Esophagus squamous epithelium (tissue), 5 donors: ENCODE measurements at places on chromosomes 6 and 20.

- no peak for DNase-seq
Measured at GRCh38 chr6:120947111-120947510, 387.2 kb downstream of the TBC1D32 start.

GRCh38 chr20:15555913-15556312, 1017.3 kb downstream of the KIF16B start:
- DNase-seq: no peak

- no peak for DNase-seq
Measured at GRCh38 chr6:53811082-53811481, 16.3 kb downstream of the LRRC1 start.

GRCh38 chr6:31055441-31055840, 45.2 kb downstream of the MUC22 start:
- no peak for DNase-seq

GRCh38 chr6:26258212-26258977, 106.6 kb upstream of the BTN3A2 start:
- no peak for DNase-seq

DNA sequence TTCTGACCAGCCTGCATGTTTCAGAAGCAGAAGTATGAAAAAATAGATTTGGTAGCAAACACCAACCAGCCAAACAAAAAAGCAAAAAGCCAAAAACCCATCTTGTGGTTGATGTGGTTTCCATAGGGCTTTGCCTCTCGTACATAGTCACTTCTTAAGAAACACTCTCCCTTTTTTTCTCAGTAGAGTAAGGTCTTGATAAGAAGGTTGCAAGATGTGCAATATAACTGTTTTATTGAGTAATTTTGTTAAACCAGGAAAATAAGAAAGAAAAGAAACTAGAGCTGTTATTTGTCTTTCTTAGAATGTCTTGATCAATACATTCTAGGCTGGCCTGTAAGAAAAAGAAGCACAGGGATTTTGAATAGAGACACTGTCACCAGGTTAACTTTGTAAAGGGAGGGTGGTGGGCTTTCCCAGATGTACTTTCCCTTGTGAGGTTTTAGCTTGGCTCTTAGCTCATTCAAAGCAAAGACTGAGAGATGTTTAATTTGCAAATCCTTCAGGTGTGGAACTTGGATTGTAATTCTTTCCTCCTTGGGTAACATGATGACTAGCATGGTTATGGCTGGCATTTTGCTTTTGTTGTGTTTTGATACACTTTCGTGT, 49.7 kb downstream of the AKAP12 start:
- DNase-seq: no peak

DNA sequence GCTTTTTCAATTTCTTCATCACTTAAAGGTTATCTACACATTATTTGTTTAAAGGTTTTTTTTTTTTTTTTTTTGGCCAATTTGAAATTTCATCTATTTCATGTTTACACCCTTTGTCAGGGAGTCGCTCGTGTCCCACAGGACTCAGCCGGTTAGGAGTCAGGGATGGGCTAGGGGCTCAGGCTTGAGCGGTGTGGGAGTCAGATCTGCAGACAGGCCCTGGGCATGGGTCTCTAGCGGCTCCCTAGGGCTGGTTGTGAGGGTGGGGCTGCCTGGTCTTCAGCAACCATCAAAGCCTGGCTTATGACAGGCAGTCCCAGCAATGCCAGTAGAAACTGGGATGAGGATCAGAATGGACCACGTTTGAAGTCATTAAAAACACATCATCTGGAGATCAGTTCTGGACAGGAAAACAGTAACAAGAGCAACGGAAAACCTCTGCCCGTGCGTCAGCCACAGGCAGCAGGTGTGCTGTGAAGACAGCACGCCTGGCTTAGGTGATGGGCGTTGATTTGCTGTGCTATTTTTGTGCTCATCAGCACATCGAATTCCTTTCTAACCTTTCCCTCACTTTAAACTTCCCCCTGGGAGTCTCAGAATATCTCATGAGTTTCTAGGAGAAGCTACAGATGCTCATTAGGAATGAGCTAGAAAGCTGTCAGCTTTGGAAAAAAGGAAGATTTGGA, 91.3 kb upstream of the MPC1 start:
- DNase-seq: no peak

GRCh38 chr6:45421709-45422502, 44.2 kb upstream of the SUPT3H start:
- peak; percentile 22 for DNase-seq

DNA sequence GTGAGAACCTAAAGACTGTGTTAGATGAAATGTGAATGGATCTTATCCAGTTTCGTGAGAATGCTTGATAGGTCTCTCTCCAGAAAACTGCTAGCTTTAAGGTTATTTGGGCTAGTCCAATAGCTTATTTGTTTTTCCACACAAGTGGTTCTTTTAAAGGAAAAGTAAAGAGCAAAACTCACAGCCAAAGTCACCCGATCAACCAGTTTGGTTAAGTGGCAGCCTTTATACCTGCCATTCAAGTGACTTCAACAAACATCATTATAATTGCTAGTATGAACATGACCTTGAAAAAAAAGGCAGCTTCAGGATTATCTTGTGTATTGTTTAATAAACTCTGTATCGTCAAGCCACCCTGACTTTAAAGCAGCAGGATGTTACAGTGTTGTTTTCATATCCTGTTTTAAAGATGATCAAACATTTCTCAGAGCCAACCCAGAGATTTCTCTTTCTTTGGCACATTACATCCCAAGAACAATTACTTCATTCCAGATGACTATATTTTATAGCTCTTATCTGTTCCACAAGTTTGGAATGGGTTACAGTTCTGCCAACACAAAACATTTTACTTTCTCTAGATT, 253.4 kb downstream of the EPHA7 start:
- no peak for DNase-seq

DNA sequence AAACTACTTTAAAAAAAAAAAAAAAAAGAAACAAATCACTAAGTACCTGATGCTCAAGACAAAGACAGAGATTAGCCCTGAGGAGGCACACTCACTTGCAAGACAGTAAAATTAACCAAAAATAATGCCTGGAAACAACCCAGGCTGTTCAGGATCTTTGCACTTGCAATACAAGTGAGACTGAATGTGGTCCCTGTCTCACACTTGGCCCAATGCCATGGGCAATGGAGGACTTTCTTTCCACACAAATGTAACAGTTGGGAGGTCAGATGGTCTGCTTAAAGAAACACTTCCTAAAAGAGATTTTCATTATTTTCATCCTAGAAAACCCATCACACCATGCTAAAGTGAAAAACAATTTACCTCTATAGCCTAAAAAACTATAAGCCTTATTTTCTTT, 16.2 kb downstream of the STAU1 start:
- no peak for DNase-seq

DNA sequence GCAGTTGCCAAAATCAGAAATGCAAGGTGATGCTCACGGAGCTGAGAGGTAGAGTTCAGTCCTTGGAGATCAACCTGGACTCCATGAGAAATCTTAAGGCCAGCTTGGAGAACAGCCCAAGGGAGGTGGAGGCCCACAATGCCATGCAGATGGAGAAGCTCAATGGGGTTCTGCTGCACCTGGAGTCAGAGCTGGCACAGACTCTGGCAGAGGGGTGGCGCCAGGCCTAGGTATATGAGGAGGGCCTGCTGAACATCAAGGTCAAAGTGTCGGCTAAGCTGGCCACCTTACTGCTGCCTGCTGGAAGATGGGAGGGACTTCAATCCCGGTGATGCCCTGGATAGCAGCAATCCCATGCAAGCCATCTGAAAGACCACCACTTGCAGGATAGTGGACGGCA, 23.9 kb upstream of the FUT9 start:
- DNase-seq: no peak

- no peak for DNase-seq
Measured at GRCh38 chr6:56482525-56482924, 160.2 kb downstream of the DST start.

GRCh38 chr6:52547647-52548352, 29.1 kb downstream of the TRAM2 start:
- DNase-seq: no peak

- no peak for DNase-seq
Measured at GRCh38 chr20:5181958-5182357, 55.1 kb downstream of the CDS2 start.

GRCh38 chr6:152184573-152184916, 377.1 kb downstream of the ESR1 start:
- no peak for DNase-seq

DNA sequence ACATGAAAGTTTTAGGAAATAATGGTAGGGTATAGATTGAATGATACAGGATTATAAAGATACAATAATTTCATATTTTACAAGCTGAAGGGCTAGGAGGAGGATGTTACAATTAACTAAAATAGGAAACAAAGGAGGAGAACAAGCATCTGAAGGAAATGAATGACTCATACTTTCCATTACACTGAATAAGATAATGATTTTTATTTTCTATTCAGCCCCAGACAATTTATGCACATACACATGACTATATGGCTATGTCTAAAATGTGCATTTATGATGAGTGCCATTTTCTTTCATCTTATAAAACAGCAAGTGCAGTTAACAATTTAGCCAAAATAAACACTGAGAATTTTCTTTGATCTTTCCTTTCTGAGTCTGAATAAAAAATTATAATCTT, 994.6 kb upstream of the ADGRB3 start:
- DNase-seq: no peak

DNA sequence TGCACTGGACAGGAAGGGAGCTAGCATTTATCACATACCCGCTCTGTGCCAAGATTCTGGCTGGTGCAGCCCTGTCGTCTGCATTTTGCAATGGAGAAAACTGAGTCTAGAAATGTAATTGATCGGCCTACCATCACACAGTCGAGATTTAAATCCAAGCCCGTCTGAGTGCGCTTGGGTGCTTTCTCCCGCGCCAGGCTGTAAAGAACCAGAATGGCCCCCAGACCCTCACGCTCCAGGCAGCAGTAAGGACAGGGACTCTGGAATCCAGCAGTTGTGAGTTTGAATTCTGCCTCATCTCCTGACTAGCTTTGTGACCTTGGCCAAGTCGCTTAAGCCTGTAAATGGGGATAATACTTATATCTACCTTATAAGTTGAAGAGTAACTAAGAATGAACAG, 10.8 kb downstream of the DYNLRB1 start:
- no peak for DNase-seq

- no peak for DNase-seq
Measured at GRCh38 chr6:14953836-14954235, 292.0 kb upstream of the JARID2 start.

DNA sequence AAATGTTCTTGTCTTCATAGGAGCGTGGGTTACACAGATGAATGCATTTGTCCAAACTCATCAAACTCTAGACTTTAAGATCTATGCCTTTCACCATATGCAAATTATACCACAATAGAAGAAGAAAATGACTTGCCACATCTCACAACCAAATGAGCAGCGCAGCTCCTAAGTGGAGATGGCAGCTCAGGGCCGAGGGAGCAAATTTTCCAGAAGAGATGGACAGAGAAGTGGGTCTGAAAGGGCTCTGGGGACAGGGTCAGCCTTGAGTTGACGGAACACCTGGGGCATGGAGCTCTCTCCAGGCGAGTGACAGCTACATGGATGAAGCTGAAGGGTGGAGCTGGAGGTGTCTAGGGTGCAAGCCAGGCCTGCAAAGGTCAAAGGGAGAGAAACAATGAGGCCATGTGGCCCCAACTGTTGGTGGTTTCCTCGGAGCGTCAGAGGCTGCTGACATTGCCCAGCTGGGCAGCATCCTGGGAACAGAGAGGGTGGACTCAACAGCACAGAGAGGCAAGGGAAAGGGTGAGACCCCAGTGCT, 228.3 kb downstream of the NRN1 start:
- no peak for DNase-seq

DNA sequence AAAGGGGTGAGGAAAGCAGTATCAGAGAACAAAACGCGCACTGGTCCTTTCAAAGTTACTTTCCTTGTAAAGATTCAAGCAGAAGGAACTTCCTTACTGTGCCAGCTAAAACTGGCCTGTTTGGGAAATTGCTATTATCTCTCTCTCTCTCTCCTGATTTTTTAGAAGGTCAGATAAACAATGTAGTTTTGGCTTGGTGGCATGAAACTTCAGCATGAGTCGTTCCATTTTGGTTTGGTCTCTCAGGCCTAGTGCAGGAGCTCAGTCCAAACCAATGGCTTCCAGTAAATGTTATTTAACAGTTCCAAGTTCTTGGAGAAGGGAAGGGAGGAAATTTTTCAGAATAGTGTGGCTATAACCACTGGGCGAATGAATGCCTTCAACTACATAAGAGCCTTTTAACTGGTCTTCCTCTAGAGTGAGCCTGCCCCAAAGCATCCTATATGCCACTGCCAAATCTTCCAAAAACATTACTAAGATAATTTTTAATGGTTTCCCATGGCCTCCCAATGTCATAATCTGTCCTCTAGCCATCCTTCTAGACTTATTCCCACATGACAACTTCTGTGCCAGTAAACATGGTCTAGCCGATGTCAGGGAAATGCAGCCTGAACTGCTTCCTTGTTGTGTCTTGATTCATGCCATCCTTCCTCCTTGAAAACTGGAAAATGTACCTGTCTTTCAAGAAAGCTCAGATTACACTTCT, 9.1 kb upstream of the SNX9 start:
- DNase-seq: no peak

GRCh38 chr6:135905604-135906300, 54.3 kb downstream of the PDE7B start:
- DNase-seq: no peak

DNA sequence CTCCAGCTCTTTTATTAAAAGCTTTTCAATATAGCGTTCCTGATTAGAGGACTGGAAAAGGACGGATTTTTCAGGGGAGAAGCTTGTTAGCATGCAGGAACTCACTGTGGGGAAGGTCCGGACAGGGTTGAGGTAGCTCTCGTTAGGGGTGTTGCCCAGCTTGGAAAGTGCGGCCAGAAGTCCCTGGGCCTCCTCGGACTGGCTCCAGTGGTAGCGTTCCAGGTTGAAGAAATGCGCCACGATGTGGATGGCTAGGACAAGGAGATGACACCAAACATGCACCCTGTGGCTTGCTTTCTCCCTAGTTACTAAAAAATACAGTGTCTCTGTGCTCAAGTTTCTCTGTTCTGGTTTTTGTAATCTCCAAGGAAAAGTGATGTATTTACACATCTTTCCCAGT, 12.5 kb downstream of the NOX3 start:
- DNase-seq: no peak

- no peak for DNase-seq
Measured at GRCh38 chr20:17529586-17529985, 1.6 kb downstream of the BFSP1 start.

GRCh38 chr20:12913781-12914443, 94.9 kb upstream of the SPTLC3 start:
- no peak for DNase-seq

- DNase-seq: no peak
Measured at GRCh38 chr6:133632206-133632605, 256.7 kb upstream of the TCF21 start.

DNA sequence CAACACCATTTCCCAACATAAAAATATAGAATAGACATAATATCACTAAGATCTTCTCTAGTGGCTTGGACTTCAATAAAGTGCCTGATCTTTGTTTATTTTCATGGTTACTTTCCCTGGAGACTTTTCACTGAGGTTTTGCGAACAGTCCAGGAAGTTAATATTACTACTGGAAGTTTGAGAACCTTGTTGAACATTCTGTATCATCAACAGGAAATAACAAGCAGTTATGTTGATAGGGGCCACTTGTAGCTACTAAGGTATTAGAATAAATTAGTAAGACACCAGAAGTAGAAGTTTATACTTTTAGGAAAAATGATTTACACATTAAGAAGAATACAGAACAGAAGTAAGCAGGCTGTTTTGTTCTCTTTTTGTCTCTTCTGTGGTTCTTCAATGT, 180.2 kb downstream of the TFAP2B start:
- no peak for DNase-seq
